ENCODE measurements at places on chromosomes 3 and 15. TPM values are rescaled to one million over a fixed set of nuclear protein-coding genes. Genes with fewer than 3 reads are reported as not detected.

The RBM5 gene
- total RNA-seq: 291 TPM

GRCh38 chr15:85753261-85753660 lies 41.5 kb downstream of the KLHL25 start:
- peaks cover 59% of the 10 kb centered on the region for H3K36me3 ChIP-seq
- no peak overlapping the region for H3K4me3 ChIP-seq
- peak overlapping the region; percentile 87 for H3K27ac ChIP-seq
- peaks cover 95% of the 10 kb centered on the region for H3K4me1 ChIP-seq
- no peaks in the 10 kb centered on the region for H3K27me3 ChIP-seq

- no peak overlapping the region for H3K4me3 ChIP-seq
- H3K36me3 ChIP-seq: no peaks in the 10 kb centered on the region
- H3K4me1 ChIP-seq: no peaks in the 10 kb centered on the region
- DNase-seq: no peak
- H3K27me3 ChIP-seq: no peaks in the 10 kb centered on the region
- H3K27ac ChIP-seq: no peak overlapping the region
Observed at GRCh38 chr3:156258301-156258700, 137.9 kb downstream of the KCNAB1 start.

GRCh38 chr3:50345586-50346234 lies at the start of gene ZMYND10:
Gene ZMYND10, minus strand, starts transcription at chr3:50345732. Its CDS starts 153 bp downstream, at chr3:50345579.
- H3K27me3 ChIP-seq: peaks cover 17% of the 10 kb centered on the region
- H3K27ac ChIP-seq: no peak within 1 kb of the TSS
- peaks cover 44% of the 10 kb centered on the region for H3K36me3 ChIP-seq
- peaks cover 64% of the 10 kb centered on the region for H3K4me1 ChIP-seq

DNA sequence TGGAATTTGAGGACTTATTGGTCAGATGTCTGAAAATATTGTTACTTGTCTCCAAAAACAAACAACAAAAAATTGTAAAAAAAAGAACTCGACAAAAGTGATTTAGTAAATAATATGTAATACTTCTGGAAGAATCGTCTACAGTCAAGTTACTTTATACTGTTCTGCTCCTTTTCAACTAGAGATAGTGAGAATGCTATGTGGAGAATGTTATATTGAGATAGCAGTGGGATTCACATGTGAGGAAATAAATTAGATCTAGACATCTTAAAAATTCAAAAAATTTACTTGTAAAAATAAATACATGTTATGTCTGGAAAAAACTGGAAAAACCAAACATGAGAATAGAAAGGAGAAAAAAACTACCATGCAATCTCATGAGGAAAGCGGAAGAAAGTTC lies 64.9 kb downstream of the SGO1 start:
- H3K27me3 ChIP-seq: no peaks in the 10 kb centered on the region
- H3K36me3 ChIP-seq: peaks cover 8% of the 10 kb centered on the region

DNA sequence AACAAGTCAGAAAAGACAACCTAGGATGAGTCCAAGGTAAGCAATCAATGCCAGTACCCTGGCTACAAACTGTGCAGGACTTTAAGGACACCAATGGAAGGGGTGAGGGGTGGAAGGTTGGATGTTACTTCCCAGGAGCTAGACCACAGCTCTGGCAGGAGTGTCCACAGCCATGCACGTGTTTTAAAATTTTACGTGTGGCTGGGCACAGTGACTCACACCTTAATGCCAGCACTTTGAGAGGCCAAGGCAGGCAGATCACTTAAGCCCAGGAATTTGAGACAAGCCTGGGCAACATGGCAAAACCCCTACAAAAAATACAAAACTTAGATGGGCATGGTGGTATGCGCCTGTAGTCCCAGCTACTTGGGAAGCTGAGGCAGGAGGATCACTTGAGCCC lies 14.7 kb upstream of the HDC start:
- no peak overlapping the region for H3K4me3 ChIP-seq
- H3K4me1 ChIP-seq: no peaks in the 10 kb centered on the region
- no peak overlapping the region for H3K27ac ChIP-seq
- H3K36me3 ChIP-seq: no peaks in the 10 kb centered on the region
- DNase-seq: no peak

The TMCO5A gene
- total RNA-seq: not detected

DNA sequence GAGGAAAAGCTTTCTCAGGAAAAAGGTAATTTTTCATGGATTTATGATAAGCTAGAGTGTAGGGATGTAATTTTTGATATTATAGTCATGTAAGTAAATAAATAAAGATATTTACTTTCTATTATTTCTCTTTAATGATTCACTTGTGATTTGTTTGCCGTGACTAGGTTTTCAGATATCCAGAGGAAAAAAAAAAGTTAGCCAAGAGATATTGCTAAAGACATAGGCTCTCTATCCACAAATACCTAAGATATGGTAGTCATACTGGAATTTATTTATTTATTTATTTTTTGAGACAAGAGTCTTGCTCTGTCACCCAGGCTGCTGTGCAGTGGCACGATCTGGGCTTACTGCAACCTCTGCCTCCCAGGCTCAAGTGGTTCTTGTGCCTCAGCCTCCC lies 59.9 kb downstream of the AP4E1 start:
- H3K36me3 ChIP-seq: peaks cover 24% of the 10 kb centered on the region
- no peak overlapping the region for H3K27ac ChIP-seq
- no peak for DNase-seq

DNA sequence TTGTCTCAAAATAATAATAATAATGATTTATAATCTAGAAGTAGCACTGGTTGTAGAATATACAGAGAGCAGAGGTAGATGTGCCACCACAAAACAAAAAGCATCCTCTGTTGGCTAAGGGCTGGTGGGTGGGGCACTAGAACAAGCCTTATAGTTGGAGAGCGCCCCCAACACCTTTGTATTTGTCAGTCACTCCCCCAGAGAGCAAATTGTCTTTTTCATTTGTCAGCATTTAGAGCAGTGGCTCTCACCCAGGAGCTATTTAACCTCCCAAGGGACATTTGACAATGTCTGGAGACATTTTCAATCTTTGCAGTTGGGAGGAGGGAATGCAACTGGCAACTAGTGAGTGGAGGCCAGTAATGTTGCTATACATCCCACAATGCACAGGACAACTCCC lies 6.3 kb downstream of the KAT2B start:
- H3K27me3 ChIP-seq: no peaks in the 10 kb centered on the region
- H3K4me3 ChIP-seq: no peak overlapping the region
- DNase-seq: no peak

The ALDH1A2 gene
- total RNA-seq: 78.6 TPM

The TMEM41A gene
- total RNA-seq: 15.3 TPM

DNA sequence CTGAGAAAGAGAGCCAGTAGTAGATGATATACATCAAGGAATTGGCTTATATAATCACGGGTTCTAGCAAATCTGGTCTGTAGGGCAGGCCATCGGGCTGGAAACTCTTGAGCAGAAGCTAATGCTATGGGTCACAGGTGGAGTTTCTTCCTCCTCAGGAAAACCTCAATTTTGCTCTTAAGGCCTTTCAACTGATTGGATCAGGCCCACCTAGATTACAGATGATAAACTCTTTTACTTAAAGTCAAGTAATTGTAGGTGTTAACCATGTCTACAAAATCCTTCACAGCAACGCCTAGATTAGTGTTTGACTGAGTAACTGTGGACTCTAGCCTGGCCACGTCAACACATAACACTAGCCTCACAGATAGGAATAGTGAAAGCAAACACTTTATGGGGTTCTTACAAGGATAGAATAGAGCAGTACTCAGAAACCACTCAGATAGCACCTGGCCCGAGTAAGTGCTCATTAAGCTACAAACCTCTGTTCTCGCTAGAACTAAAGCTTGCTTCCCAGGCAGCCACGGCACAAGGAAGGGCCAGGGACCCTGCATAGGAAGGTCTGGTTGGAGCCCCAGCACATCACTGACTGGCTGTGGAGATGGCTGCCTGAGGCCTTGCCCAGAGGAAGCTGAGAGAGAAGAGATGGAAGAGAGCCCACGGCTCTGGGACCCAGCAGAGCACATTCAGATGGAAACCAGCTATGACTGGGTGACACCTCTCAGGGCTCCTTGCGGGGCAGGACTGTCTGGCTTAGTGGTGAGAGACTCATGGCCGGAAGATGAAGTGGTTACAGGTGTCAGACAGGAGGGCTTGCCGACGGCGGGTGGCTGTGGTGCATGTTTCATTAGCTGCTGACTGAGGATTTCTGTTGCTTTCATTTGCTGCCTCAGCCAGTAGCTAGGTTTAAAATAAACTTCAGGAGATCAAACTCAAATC lies 202.5 kb upstream of the TLE3 start:
- no peak overlapping the region for H3K4me3 ChIP-seq
- no peaks in the 10 kb centered on the region for H3K36me3 ChIP-seq
- DNase-seq: no peak
- H3K27me3 ChIP-seq: no peaks in the 10 kb centered on the region
- H3K4me1 ChIP-seq: no peaks in the 10 kb centered on the region

DNA sequence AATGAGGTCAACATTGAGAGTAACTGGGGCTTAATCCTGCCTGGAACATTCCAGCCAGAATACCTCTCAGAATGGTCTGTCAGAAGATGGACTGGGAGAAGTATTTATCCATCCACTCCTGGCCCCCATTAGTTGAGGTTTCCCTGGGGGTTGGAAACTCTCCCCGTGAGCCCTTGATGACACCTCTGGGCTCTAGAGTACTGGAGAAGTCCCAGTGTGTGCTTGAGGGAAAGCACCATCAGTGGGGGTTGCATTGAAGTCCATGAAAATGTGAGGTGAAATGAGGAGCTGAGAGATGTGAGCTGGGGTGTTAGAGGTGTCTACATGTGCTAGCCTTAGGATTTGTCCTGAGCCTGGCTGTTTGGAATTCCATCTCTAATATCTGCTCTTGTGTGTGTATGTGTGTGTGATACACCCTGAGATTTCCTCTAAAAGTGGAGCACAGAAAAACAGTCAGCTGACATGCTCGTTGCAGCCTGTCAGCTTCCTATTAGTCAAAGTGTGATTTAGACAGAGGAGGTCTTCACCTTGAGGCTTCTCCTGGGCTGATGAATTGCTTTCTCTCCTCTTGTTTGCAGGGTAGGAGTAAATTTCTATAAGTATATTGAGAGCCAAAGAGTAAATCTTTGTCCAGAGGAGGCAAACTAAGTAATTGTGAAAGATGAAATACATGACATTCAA lies 67.6 kb downstream of the NR1D2 start:
- H3K36me3 ChIP-seq: no peaks in the 10 kb centered on the region
- no peaks in the 10 kb centered on the region for H3K4me1 ChIP-seq
- no peaks in the 10 kb centered on the region for H3K27me3 ChIP-seq
- no peak for DNase-seq
- H3K27ac ChIP-seq: no peak overlapping the region
- no peak overlapping the region for H3K4me3 ChIP-seq

DNA sequence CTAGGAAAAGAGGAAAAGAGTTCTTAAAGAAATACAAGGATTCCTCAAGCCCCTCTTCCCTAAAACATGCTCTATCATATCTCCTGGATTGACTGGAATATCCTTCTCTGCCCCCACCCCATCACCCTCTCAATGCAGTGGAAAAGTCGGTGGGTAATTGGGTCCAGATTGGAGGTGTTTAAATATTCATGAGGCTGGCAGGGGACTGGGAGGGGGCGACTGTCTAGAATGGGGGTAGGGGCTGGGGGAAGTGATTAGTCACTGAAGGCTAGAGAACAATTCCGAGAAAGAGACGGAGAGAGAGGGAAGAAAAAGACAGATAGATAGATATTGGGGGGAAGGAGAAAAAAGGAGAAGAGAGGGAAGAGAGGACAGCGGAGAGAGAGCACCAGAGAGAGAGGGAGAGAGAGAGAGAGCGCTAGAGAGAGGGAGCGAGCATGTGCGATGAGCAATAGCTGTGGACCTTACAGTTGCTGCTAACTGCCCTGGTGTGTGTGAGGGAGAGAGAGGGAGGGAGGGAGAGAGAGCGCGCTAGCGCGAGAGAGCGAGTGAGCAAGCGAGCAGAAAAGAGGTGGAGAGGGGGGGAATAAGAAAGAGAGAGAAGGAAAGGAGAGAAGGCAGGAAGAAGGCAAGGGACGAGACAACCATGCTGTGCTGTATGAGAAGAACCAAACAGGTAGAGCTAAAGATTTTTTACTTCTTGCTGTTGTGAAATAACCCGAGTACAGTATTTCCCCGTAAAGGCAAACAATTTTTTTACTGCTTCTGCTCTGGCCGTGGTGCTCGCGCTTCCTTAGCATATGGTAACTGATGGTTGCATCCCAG lies at the start of gene GAP43:
GAP43 (plus strand) TSS at position 467 of the 825 bp plus-strand sequence; CDS start at position 647, 180 bp downstream.
- peak within 1 kb of the TSS; percentile 69 for H3K4me3 ChIP-seq
- peaks cover 8% of the 10 kb centered on the region for H3K4me1 ChIP-seq
- H3K36me3 ChIP-seq: no peaks in the 10 kb centered on the region
- peak; percentile 97 for DNase-seq
- H3K27me3 ChIP-seq: no peaks in the 10 kb centered on the region

The STXBP5L gene
- 19.1 TPM for total RNA-seq

The SLC9C1 gene
- total RNA-seq: 0.50 TPM

The VEPH1 gene
- total RNA-seq: 10.6 TPM

The ROPN1B gene
- 2.4 TPM for total RNA-seq

DNA sequence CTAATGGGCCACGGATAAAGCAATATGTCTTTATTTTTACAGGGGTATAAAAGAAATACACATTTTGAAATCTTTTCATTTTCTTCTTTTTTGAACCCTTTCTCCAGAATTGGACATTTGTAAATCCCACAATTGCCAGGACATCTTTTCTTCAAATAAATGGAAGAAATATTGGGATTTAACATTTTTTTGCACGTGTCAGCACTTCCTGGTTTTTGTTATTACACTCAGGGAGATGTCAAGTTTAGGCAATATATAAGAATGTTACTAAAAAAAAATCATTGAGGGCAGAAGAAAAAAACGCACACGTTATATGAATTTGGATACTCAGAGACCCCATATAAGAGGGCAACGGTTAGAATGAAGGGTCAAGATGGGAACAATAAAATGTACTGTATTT lies 78.3 kb upstream of the TMCO5A start:
- H3K4me3 ChIP-seq: no peak overlapping the region
- DNase-seq: no peak
- no peaks in the 10 kb centered on the region for H3K27me3 ChIP-seq
- no peaks in the 10 kb centered on the region for H3K36me3 ChIP-seq
- H3K4me1 ChIP-seq: no peaks in the 10 kb centered on the region

The SLC28A1 gene
- 0.22 TPM for total RNA-seq

- H3K4me3 ChIP-seq: no peak overlapping the region
- H3K27ac ChIP-seq: no peak overlapping the region
- no peaks in the 10 kb centered on the region for H3K36me3 ChIP-seq
- no peak for DNase-seq
- no peaks in the 10 kb centered on the region for H3K27me3 ChIP-seq
- H3K4me1 ChIP-seq: no peaks in the 10 kb centered on the region
Observed at GRCh38 chr3:30476368-30477084, 129.9 kb upstream of the TGFBR2 start.

GRCh38 chr15:68360721-68361120 lies 71.2 kb downstream of the ITGA11 start:
- peaks cover 25% of the 10 kb centered on the region for H3K4me1 ChIP-seq
- no peaks in the 10 kb centered on the region for H3K36me3 ChIP-seq
- no peaks in the 10 kb centered on the region for H3K27me3 ChIP-seq

The CLSTN2 gene
- 44.5 TPM for total RNA-seq

The KBTBD8 gene
- 3.4 TPM for total RNA-seq

The WDR76 gene
- total RNA-seq: 10.7 TPM

GRCh38 chr3:195914648-195915473 lies 6.5 kb upstream of the TNK2 start:
- no peaks in the 10 kb centered on the region for H3K36me3 ChIP-seq
- peak; percentile 93 for DNase-seq
- peaks cover 17% of the 10 kb centered on the region for H3K4me1 ChIP-seq
- H3K27me3 ChIP-seq: no peaks in the 10 kb centered on the region
- H3K27ac ChIP-seq: peak overlapping the region; percentile 55

All from spinal cord (tissue), 10 donors.